ENCODE measurements at places on chromosomes 7 and 10. TPM values are rescaled to one million over a fixed set of nuclear protein-coding genes. Genes with fewer than 3 reads are reported as not detected.

GJC3 gene
- 0.95 TPM for polyA plus RNA-seq

TUBGCP2 gene
- polyA plus RNA-seq = 74.7 TPM

MYL10 gene
- polyA plus RNA-seq = 0.21 TPM

PLCE1 gene
- 36.3 TPM for polyA plus RNA-seq

CPA4 gene
- polyA plus RNA-seq = 0.31 TPM

ASB15 gene
- 1.9 TPM for polyA plus RNA-seq

SHOC2 gene
- polyA plus RNA-seq = 32.1 TPM

NPSR1 gene
- polyA plus RNA-seq = 0.06 TPM

GPR85 gene
- 0.81 TPM for polyA plus RNA-seq

SLC26A3 gene
- 0.13 TPM for polyA plus RNA-seq

PAX4 gene
- polyA plus RNA-seq = not detected

TMEM26 gene
- polyA plus RNA-seq = 5.2 TPM

MKLN1 gene
- 33.4 TPM for polyA plus RNA-seq

PPP1R17 gene
- not detected for polyA plus RNA-seq

NKX6-2 gene
- 7.2 TPM for polyA plus RNA-seq

CYP2C19 gene
- polyA plus RNA-seq = 0.06 TPM

KRIT1 gene
- 36.6 TPM for polyA plus RNA-seq

SPAM1 gene
- not detected for polyA plus RNA-seq

LSM8 gene
- polyA plus RNA-seq = 71.5 TPM

SKIDA1 gene
- polyA plus RNA-seq = 11.8 TPM

AGR3 gene
- polyA plus RNA-seq = 1.3 TPM
